ENCODE measurements at places on chromosomes 1 and 21.

DNA sequence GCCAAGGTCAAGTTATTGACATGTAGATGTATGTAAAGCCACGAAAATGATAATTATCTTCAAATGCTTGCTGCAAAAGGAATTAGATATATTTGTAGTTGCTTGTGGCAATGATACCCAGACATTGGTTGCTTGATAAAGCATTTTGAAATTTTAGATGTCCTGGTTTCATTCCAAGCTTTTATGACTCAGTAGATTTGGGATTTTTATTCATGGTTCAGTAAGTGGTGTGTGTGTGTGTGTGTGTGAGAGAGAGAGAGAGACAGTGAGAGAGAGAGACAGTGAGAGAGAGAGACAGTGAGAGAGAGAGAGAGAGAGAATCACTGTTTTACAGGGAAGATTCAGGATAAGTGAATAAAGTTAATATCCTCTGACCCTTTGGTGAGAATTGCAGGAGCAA, 498.2 kb upstream of the C1orf87 start:
- no peak for DNase-seq

- DNase-seq: peak; percentile 84
Observed at GRCh38 chr1:54309631-54310366, 96.4 kb downstream of the SSBP3 start.

DNA sequence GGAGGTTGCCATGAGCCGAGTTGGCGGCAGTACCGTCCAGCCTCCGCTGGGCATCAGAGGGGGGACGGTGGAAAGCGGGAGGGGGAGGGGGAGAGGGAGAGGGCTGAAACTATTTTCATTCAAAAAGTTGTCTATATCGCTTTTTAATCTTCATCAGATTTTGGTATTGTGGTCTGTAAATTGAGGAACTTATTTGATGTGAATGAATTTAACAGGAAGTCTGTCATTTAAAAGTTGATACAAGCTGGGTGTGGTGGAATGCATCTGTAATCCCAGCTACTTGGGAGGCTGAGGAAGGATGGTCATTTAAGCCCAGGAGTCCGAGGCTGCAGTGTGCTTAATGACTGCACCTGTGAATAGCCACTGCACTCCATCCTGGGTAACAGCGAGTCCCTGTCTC, 3.0 kb upstream of the EPHX4 start:
- DNase-seq: no peak

GRCh38 chr1:199856216-199856780, 171.2 kb upstream of the NR5A2 start:
- no peak for DNase-seq

DNA sequence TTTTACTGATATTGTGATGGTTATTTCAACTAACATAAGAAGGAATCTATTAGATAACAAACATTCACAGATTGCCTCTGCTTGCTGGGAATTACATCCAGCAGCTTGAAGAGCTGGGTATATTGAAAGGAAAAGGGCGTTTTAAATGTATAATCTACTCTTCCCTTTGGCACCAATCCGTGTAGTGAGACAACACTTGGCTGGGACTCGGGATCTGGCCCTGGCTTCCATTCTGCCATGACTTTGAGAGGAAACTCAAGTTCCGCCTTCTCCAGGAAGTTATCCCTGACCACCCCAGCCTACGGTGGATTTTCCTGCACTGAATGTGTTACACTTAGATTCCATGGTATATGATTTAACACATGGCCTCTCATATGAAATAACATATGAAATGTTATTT, 86.9 kb upstream of the UBE2U start:
- DNase-seq: no peak

DNA sequence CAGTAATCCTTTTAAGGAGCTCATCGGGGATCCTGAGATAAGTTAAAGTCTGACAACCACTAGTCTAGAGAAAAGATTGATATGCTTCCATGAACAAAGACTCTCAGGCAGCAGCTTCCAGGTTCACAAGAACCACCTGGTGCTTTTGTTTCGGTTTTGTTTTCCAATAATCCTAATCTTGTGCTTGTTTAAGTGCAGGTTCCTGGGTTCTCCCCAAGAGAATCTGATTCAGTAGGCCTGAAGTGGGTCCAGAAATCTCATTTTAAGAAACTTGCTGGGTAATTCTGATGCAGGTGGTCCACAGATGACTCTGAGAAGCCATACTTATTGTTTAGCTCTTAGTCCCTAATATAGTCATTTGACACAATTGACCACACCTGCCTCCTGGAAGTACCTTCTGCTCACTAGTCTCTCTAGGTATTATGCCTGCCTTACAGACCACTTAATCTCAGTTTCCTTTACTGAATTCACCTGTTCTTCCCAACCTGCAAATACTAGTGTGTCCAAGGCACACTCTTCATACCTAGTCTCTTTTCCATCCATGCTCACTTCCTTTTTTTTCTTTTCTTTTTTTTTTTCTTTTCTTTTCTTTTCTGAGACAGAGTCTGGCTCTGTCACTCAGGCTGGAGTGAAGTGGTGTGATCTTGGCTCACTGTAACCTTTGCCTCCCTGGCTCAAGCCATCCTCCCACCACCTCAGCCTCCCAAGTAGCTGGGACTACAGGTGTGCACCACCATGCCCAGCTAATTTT, 20.5 kb upstream of the FRRS1 start:
- no peak for DNase-seq

GRCh38 chr1:203135636-203136305, 8.2 kb downstream of the ADORA1 start:
- DNase-seq: no peak

GRCh38 chr1:225464851-225465792, 37.3 kb upstream of the LBR start:
- no peak for DNase-seq

- no peak for DNase-seq
Observed at GRCh38 chr1:94382201-94382600, 36.0 kb upstream of the ABCD3 start.

DNA sequence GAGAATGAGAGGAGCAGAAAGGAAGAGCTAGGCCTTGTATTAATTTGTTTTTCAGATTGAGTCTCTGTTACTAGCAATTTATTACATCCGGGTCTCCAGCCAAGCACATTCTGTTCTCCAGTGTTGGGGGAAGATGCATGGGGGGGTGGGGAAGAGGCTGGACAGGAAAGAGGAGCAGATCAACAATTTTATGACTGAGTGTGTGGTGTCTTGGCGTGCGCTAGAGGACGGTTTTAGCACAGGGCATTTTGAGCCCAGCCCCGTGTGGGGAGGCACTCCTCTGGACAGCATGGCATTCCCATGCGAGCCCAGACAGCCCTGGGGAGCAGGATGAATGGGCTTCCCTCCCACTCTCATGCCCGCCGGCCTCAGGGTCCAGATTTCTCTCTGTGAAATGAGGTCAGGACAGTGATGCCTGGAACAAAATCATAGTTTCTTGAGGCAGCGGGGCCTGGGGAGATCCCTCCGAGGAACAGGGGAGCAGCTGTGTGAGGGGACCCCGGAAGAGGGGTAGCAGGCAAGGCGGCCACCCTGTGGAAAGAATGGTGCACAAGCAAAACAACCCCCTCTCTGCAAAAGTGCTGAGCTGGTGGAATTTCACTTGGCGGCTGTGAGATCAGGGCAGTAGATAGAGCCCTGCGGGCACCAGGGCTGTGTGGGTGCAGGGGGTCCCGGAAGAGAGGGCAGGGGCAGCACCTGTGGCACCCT, 16.3 kb downstream of the SOX13 start:
- no peak for DNase-seq

- no peak for DNase-seq
Observed at GRCh38 chr1:216898801-216899200, 175.6 kb upstream of the ESRRG start.

GRCh38 chr21:46173573-46173972, 10.7 kb downstream of the SPATC1L start:
- DNase-seq: no peak

DNA sequence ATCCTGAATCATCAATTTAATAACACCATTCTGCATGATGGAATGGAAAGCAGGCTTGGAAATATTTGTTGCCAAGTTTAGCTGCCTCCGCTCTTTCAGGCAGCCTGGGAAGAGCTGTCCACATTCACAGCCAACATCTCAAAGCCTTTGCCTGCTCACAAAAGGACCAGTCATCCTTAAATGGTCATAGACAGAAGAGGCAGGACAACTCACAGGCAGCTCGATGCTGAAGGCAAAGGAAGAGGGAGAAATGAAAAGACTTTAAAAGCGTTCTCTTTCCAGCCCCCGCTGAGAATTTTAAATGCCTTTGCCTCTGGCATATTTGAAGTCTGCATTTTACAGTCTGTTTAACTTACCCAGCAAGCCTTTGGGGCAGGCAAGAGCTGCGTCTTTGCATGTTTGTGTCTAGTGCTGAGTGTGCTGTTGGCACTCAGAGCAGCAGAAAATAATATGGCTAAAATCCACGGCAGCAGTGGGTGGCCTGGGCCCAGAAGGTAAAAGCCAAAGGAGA, 68.9 kb downstream of the NMNAT2 start:
- DNase-seq: no peak

- peak; percentile 5 for DNase-seq
Observed at GRCh38 chr1:193019442-193020026, 39.6 kb downstream of the UCHL5 start.

DNA sequence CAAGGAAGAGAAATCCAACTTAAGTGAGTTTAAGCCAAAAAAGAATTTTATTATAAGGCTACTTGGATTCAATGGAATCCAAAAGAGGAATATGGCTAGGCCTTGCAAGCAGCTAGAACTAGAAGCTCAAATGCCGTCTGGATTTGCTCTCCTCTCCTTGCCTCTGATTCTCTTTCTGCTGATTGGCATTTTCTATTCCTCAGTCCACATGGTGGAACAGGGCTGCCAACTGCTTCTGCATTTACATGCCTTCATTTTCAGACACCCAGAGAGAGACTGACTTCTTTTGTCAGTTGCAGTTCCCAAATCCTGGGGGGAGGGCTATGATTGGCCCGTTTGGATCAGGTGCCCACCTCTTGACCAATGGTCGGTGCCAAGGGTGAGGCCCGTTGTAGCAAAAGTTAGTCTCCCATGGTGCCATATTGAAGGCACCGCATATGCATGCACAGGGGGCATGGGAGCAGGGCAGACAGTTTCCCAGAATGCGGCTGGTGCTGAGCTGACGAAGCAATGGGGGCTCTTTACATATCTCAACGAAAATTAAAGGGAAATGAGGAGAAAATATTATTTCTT, 18.3 kb downstream of the ZBTB18 start:
- DNase-seq: no peak

GRCh38 chr1:29325675-29326074, 89.4 kb downstream of the PTPRU start:
- no peak for DNase-seq

- no peak for DNase-seq
Observed at GRCh38 chr1:9610548-9610947, 21.8 kb downstream of the TMEM201 start.

DNA sequence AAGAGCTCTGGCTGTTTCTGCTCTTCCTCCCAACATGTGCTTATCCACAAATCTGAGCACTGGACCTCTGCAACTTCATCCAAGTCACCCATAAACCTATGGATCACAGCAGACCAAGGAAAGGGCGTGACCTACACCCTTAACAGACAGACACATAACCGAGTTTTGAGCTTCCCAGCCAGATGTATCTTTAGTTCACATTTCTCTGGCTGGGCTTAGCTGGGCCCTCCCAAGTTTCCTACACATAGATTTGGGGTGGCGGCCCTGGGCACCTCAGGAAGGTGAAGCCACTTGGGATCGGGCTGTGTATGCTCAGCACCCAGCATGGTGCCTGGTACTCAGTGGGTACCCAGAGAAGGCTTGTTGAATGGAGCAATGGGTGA, 26.4 kb downstream of the FAAH start:
- DNase-seq: no peak

GRCh38 chr1:69836971-69837636, 269.4 kb downstream of the LRRC7 start:
- DNase-seq: no peak

DNA sequence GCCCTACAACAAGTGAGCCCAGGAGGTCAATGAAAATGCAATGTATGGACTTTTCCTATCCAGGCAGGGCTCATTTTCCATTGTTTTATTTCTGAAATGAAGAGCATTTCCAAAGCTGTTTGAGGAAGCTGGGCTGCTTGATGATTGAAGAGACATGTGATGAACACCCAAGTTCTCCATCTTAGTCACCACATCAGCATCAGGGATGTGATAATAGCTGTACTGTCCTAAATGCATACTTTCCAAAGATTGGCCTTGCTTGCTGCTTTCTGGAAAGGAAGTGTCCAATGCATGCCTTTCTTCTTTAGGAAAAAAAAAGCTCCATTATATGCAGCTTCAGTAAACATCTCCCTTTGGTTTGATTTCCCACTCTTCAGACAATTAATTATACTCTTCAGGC, 425.9 kb upstream of the RUNX1 start:
- no peak for DNase-seq

DNA sequence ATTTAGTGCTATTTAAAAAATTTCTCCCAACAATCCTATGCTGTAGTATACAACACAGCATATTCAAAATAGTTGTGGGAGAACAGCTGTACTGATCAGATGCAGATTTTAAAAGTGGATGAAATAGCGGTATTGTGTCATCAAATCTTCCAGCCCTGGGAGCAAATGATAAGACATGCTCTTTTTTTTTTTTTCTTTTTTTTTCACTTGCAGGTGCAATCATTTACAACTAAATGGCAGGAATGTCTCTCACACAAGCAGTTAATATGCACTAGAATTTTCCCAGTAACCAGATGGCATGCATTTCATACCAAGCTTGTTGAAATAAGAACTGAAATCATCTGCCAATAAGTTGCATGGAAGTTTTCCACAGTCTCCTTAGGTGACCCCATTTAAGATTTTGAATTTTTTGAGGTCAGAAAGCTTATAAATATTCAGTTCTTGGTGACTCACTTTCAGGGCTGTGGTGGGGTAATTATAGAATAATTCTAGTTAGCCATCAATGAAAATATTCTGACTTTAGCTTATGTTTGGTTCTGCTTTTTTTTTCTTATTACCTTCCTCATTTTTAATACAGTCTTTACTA, 623.9 kb upstream of the NR5A2 start:
- no peak for DNase-seq

DNA sequence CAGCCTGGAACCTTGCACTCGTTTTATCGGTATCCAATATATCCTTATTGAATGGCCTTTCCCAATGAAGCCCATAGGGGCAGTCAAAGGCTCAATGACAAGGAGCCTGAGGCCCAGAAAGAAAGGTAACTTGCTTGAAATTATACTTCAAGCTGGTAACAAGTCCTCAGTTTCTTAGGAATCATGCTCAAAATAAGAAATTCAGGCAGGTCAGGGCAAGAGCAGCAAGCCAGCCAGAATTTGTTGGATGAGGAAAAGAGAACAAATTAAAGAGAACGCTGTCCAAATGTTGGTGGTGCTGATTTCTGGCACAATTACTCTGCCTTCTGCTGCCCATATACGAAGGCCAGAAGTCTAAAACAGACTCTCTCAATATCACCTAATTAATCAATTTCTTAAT, 77.6 kb downstream of the DDX20 start:
- no peak for DNase-seq

GRCh38 chr1:84946631-84947030, 50.3 kb downstream of the MCOLN2 start:
- DNase-seq: no peak

GRCh38 chr1:241658081-241658793, 6.2 kb downstream of the WDR64 start:
- DNase-seq: no peak

- DNase-seq: no peak
Observed at GRCh38 chr1:84365225-84366221, 32.8 kb upstream of the DNASE2B start.

GRCh38 chr1:230333590-230334446, 92.3 kb downstream of the PGBD5 start:
- DNase-seq: no peak

GRCh38 chr1:226497276-226497833, 51.2 kb upstream of the STUM start:
- DNase-seq: no peak

GRCh38 chr1:229092377-229093237, 178.3 kb upstream of the RAB4A start:
- DNase-seq: peak; percentile 94

Measured in NCI-H2107 (cell line).